NCI-H1092 (cell line): ENCODE measurements at places on chromosomes 11 and 22.
A peak's percentile ranks its signal among the peaks of the same experiment; 100 is the strongest.

- DNase-seq: no peak
Observed at GRCh38 chr11:66967670-66968425, 7.3 kb upstream of the C11orf86 start.

DNA sequence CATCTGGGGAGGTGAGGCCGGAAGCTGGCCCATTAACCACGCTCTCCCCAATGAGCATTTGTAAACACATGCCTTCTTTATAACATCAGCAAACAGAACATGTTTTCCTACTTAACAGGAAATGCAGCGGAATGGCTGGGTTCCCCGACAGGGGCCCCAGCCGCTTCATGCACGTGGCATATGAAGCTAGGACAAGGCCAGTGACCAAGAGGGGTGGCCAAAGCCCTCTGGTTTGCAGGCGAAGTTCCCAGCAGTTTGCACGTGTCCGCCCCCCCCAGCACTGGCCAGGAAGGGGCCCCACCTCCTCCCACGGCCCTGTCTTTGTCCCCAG is 38.7 kb upstream of the LINC01488 start:
- DNase-seq: no peak

- DNase-seq: peak; percentile 23
Observed at GRCh38 chr11:65793144-65793581, 6.3 kb downstream of the OVOL1 start.

DNA sequence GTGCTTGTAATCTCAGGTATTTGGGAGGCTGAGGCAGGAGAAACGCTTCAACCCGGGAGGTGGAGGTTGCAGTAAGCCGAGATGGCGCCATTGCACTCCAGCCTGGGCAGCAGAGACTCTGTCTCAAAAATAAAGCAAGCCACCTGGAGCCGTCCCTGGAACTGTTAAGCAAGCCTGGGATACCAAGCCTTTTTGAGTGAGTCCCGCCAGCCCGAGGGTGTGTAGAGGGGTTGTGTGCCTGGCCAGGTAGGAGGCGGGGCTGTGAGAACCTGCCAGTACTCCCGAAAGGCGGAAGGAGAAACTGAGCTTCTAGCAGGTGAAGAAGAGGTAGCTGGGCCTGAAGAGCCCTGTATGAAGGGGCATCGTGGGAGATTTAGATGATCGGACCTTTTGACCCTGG is 52.4 kb downstream of the TRIOBP start:
- no peak for DNase-seq

DNA sequence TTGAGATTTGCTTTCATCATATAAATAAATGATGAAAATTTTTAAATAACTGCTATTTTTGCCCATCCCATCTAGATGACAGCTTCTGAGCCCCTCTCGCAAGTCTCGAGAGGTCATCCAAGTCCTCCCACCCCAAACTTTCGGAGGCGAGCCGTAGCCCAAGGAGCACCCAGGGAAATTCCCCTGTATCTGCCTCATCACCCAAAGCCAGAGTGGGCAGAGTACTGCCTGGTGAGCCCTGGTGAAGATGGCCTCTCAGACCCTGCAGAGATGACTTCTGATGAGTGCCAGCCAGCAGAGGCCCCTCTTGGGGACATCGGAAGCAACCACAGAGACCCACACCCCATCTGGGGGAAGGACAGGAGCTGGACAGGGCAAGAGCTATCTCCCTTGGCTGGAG is 83.9 kb upstream of the PARVA start:
- no peak for DNase-seq

- DNase-seq: no peak
Observed at GRCh38 chr11:105891685-105892084, 130.4 kb downstream of the MSANTD4 start.
